ENCODE measurements at places on chromosomes 1 and 21.

- DNase-seq: no peak
Observed at GRCh38 chr1:36523230-36523495, 40.5 kb upstream of the CSF3R start.

DNA sequence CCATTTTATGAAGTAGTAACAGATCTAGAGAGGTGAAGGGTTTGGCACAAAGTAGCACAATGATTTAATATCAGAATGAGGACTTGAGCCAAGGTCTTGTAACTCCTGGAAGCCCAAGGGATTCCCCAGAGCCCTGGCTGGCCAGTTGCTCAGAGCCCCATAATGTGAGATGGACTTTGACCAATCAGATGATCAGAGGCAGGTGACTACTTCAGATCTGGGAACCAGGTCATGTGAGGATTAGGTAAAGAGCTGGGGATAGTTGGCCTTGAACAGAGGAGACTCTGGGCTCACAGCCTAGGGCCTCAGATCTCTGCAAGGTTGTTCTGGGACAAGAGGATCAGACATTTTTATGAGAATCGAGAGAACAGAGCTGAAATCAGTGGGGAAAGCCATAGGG lies 18.9 kb downstream of the SHISAL2A start:
- DNase-seq: no peak

GRCh38 chr1:208631092-208631491 lies 386.9 kb upstream of the PLXNA2 start:
- DNase-seq: no peak

DNA sequence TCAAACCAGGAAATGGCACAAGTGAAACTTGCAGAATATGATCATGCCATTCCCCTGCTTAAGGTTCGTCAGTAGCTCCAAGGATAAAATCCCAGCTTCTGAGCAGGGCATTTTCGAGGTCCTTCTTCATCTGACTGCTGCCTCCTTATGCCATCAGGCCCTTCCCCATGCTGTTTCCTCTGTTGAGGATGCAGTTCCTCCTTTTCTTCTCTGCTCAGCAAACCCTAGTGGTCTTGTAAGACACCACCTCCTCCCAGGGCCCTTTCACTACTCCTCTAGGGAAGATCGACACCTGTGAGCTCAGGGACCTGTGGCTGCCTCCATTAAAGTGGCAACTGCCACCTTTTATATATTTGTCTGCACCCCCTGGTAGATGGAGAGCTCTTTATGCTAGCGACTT lies 62.1 kb upstream of the JUN start:
- DNase-seq: no peak

DNA sequence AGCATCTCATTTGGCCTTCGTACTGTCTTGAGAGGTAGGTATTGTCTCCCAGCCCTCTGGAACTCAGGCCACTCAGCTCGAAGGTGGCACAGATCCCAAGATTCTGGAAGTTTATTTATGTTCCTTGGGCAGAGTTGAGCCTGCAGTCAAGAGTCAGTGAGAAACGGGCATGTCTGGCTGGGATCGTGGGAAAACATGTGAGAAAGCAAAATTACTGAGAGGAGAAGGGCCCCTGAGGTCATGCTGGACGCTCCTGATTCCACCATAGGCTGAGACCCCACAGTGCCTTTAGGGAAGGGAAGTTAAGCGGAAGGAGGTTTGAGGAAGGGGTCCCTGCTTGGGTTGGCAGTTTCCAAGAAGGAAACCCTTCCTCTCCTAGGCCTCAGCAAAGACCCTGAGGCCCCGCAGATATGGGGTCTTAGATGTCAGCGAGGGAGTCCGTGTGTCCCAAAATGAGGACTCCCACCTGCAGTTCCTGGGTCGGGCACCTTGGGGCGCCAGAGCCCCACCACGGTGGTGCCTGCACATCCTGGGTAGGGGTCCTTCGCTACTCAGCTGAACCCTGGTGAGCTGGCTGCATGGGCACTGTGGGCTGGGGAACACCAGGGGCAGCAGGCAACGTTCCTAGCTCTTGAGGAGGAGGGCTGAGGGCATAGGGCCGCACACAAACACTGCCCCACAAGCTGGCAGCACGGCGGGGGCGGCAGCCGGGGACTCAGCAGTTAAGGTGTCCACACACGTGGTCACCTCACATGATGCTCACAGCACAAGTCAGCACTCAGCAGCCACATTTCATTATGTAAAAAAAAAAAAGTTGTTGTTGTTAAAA lies 12.3 kb upstream of the SEMA4A start:
- no peak for DNase-seq

GRCh38 chr1:112712191-112712590 lies 2.9 kb downstream of the PPM1J start:
- DNase-seq: no peak

GRCh38 chr1:156135930-156136871 lies 17.2 kb upstream of the SEMA4A start:
- no peak for DNase-seq

DNA sequence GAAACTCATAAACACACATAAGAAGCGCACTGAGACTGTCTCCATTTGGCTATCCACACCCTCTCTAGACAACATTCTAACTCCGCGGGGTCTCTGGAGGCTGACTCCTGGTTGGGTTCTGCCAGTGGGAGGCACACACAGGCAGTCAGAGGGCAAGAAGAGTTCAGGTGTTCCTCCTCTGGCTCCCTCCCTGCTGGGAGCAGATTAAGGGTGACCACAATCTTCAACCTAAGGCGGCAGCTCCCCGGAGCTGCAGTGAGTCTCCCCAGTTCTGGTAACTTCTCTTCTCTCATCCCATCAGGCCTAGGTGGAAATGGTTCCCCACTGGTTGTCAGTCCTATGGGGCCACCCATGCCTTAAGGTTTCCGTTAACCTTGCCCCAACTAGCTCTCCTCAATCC lies 7.4 kb upstream of the TENT5C start:
- no peak for DNase-seq
